Activated naive CD4-positive, alpha-beta T cell treated with anti-CD3 and anti-CD28 coated beads, Interleukin-2, amount 50 U/mL, for 16 hours (primary cell): ENCODE measurements at places on chromosomes 3 and 15.

DNA sequence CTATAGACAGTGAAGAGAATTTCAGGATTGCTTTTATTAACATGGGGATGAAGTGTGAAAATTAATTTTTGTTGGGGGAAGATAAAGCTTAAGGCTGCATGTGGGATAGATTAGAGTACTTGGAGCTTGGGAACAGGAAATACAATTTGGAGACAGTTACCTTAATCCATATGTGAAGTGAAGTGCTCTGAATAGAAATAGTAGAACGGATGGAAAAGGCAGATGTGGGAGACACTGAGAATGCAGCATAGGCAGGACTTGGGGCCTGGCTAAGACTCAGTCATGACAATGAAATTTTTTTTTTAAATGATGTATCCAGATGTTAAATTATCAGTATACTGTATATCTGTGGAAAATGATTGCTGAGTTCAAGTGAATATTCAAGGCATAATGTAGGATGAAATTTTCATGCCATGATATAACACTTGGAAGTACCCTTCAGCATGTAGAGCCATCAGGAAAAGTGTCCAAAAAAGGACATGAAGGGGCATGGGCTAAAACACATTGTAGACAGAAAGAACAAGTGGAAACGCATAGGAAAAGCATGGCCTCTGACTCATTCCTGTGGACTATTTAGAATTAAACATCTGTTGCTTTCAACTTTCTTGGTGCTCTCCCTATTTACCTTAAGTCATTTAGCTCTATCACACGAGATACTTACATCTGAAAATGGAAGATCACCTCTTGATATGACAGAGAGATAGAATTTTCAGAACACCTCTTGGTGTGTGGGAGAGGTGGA, 134.8 kb downstream of the RBMS3 start:
- DNase-seq: no peak

GRCh38 chr15:33848011-33848410, 120.3 kb upstream of the CHRM5 start:
- DNase-seq: no peak

GRCh38 chr3:72702390-72702789, 145.9 kb downstream of the SHQ1 start:
- DNase-seq: no peak

GRCh38 chr3:141552440-141552991, 65.7 kb downstream of the RASA2 start:
- no peak for DNase-seq

- DNase-seq: no peak
Observed at GRCh38 chr15:92409006-92409405, 15.3 kb downstream of the ST8SIA2 start.
